ENCODE measurements at places on chromosomes 16 and 17. TPM values are rescaled to one million over a fixed set of nuclear protein-coding genes. Genes with fewer than 3 reads are reported as not detected.

GRCh38 chr16:48448841-48449481 is 63.7 kb upstream of the SIAH1 start:
- no peaks in the 10 kb centered on the region for H3K36me3 ChIP-seq
- H3K27me3 ChIP-seq: peaks cover 10% of the 10 kb centered on the region
- no peaks in the 10 kb centered on the region for H3K4me1 ChIP-seq
- no peak for DNase-seq

DNA sequence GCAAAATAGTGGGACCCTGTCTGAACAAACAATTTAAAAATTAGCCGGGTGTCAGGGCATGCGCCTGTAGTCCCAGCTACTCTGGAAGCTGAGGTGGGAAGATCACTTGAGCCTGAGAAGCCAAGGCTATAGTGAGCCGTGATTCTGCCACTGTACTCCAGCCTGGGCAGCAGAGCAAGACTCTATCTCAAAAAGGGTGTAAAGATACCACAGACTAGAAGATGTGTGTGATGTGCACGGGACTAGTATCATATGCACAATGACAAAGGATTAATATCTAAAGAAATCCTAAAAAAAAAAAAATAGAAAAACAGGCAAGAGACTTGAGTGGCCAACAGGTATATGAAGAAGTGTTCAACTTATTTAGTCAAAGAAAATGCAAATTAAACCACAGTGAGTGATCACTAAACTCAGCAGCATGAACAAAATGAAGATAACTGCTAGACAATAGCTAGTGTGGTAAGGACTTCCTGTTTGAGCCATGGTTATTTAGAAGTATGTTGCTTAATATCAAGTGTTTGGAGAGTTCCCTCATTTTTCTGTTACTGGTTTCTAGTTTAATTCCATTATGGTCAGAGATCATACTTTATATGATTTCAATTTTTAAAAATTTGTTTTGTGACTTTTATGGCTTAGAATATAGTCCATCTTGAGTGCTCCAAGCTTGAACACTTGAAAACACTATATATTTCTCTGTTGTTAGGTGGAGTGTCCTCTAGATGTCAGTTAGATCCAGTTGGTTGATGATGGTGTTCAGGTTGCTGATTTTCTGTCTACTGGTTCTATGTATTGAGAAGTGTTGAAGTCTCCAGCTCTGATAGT is 14.7 kb upstream of the SLX4 start:
- DNase-seq: no peak
- no peak overlapping the region for H3K4me3 ChIP-seq
- no peaks in the 10 kb centered on the region for H3K36me3 ChIP-seq

The KCNJ16 gene
- not detected for total RNA-seq

DNA sequence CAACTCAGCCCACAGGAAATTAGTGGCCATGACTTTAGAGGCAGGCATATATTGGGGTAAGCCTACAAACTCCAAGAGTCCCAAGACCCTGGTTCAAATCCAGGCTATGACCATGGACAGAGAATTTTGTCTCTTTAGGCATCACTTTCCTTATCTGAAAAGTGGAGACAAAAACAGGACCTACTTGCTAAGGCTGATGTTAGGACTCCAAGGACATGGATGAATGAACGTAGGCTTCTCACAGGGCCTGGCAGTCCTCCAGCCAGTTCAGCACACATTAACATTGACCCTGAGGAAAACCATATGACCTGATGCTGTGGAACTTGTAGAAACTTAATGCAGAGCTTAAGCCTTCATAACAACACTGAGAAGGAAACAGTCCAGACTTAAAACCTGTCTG is 1.4 kb downstream of the FKBP10 start:
- H3K36me3 ChIP-seq: no peaks in the 10 kb centered on the region
- H3K4me3 ChIP-seq: no peak overlapping the region
- no peak overlapping the region for H3K27ac ChIP-seq
- H3K27me3 ChIP-seq: peaks cover 37% of the 10 kb centered on the region

The SCARF1 gene
- 0.83 TPM for total RNA-seq

All from T-cell (primary cell).